Kidney glomerular epithelial cell (primary cell): ENCODE measurements at places on chromosomes 5 and 9.

DNA sequence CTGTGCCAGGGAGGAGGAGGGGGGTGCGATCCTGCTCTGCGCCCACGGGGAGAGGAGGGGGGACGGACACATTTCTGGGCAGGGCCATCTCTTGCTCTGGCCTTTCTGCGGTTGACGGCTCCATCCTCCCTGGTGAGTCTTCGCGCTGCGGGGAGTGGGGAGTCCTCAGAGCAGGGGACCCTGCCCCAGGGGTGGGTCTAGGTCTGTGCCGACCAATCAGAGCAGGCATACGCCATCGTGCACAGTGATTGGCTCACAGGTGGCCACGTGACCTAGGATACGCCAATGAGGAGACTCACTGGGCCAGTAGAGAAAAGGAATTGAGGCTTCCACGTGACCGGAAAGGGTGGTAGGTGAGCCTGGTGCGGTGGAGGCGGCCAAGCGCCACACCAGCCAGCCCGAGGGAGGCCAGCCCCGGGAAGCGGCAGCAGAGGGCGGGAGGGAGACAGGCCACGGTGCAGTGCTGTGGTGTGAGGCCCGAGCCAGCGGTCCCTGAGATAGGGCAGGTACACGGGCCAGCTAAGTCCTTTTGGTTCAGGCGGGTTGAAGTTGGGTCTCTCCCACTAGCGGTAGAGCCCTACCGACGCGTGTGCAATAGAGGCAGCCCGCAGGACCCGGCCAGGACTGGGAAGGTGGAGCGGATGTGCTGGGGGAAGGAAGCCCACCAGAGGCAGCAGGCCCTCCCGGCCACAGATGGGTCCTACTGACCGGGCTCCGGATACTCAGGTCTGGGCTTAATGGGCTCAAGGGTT lies 65.2 kb upstream of the RNF130 start:
- DNase-seq = no peak

- no peak for DNase-seq
Observed at GRCh38 chr9:123697686-123698085, 232.2 kb downstream of the DENND1A start.

- DNase-seq = no peak
Observed at GRCh38 chr5:102547141-102548035, 48.6 kb upstream of the SLCO6A1 start.

DNA sequence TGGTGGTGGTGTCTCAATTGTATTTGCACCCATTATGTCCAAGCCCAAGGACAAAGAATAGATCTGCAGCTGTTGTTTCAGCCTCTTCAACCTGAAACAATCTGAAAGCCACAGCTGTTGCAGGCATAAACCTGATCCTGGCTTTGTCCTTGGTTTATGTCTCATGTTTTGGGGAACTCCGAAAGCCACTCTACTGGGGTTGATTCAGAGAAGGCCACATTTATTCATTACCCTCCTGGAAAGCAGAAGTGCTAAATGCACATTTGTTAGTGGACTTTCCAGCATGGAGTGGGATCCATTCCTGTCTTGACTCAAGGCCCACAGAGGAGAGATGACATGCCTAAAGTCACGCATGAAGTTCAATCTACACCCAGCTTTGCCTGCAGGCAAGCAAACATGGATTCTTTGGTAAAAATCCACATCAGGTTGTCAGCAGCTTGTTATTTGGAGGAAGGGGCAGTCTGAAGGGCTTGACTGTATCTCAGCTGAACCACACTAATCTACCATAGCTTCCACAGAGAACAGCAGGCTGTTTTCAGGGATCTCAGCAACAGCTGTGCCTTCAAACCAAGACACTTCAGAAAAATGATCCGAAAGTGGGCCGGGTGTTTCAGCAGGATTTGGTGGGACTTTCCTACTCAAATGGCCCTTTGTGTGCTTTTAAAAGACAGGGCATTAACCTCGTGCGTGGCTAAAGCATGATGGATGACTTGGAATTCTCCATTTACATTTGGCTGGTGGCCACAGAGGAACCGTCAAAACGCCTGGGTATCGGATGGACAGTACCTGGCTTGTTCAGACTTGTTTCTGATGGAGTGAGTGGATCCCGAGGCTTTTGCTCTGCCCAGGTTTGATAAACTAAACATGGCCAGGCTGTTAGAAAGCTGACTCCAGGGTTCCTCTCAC lies 36.2 kb upstream of the ADAM19 start:
- no peak for DNase-seq

DNA sequence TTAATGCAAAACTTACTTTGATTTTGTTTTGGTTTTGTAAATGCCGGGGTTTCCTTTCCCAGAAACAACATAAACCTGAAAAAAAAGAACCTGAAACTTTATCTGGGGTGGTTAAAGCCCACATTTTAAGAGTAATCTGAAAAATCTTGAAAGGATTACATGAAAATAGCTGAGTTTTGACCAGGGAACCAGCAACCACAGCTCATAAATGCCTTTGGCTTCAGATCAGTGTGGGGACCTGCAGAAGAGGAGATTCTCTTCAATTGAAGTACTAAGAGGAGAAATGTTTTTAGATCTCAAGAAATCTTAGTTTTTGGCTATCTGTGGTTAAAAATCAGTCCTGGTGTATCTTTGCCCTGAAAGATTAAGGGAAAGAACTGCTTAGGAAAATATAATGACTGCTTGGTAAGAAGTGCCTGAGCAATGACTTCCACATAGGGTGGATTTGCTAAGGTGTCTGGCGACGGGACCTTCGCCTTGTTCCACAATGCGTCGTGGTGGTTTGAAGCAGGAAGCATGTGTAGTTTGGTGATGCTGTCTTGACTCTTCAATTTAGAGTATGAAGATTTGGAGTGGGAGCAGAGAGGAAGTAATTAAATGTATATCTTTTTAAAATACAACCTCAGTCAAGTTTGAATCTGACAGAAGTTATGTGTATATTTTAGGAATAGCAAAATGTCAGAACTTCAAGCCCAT lies 186.5 kb downstream of the MAN2A1 start:
- DNase-seq = no peak

- no peak for DNase-seq
Observed at GRCh38 chr9:2012347-2012746, 2.8 kb upstream of the SMARCA2 start.

- no peak for DNase-seq
Observed at GRCh38 chr5:81016116-81016515, 56.0 kb downstream of the RASGRF2 start.

GRCh38 chr5:143229896-143230675 lies 173.4 kb downstream of the NR3C1 start:
- DNase-seq = peak; percentile 58

GRCh38 chr9:136116360-136117098 lies 2.1 kb downstream of the TMEM250 start:
- no peak for DNase-seq

DNA sequence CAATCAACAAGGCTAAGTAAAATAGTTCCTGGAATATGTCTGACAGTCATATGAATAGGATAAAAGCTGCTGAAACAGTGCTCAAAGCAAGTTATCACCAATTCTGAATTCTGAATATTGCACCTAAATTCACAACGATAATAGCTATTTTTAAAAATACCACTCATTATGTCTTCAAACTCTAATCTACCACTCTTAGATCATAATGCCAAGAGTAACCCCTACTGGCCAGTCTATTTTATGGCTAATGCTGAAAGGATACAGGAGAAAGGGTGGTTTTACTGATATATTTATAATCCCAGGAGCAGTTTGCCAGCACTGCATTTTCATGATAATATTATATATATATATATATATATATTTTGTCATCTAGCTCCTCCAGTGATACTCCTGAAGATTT lies 232.8 kb downstream of the PDE4D start:
- DNase-seq = peak; percentile 34

DNA sequence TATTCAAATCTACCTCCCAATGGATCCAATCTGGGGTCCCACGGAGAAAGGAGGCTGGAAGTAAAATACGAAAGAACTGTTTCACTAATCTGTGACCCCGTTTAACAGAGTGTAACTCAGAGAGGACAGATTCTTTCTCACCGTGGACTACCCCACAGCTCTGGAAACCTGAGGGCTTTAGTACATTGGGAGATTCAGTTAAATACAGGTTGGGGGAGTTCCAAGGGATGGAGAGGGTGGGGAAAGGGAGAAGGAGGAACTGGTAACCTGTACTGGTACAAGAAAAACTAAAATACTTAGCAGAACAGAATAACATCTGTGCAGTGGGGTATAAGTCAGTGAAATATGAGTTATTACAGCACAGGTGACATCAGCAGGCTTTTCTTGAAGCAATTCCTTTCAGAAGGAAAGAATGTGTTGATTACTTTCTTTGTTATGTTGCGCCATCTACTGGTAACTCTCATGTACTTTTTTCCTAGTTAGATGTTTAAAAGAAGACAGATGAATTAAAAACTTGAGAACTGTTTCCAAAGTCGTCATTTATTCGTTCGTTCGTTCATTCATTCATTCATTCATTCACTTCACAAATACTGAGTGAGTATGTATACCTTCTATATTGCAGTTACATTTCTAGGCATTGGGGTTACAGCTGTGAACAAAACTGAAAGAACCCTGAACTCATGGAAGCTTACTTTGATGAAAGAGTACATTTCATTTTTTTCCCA lies 30.0 kb upstream of the STOM start:
- peak; percentile 82 for DNase-seq

- DNase-seq = no peak
Observed at GRCh38 chr5:66830636-66831035, 234.4 kb downstream of the MAST4 start.

- no peak for DNase-seq
Observed at GRCh38 chr5:172733974-172734346, 37.0 kb downstream of the DUSP1 start.

- DNase-seq = no peak
Observed at GRCh38 chr9:74463825-74464224, 33.3 kb upstream of the RORB start.

GRCh38 chr5:115132465-115132864 lies 37.2 kb downstream of the TRIM36 start:
- DNase-seq = no peak

DNA sequence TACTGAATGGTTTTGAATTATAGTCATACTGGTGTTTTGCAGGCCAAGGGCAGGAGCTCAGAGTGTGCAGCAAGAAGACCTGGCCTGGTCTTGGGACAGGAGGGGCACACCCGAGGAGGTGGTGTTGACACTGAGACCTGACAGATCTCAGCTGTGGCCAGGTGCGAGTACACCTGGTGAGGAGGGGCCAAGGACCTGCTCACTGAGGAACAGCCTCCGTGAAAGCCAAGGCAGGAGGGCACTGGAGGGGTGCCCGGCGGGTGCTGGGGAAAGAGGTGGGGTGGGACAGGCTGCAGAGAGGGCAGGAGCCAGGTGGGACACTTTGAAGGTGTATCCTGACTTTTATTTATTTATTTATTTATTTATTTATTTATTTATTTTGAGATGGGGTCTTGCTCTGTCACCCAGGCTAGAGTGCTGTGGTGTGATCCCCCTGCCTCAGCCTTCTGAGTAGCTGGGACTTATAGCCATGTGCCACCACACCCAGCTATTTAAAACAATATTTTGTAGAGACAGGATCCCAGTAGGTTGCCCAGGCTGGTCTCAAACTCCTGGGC lies 23.3 kb upstream of the LAMC3 start:
- DNase-seq = no peak

DNA sequence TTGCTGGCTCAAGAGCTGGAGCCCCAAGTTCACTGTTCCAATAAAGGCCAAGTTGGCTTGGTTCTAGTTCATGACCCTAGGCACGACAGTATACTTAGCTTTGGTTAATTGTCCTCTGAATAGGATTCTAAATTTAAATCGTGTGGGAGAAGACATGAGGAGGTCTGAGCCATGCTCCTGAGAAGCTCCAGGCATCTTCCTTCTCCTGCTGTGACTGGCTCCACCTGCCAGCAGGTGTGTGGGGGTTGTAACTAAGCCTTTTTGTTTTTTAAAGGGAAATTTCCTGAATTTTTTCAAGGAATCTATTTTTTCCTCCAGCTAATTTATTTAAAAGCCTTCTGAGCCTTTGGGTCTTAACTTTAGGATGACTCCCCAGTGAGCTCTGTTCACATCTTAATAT lies 20.2 kb upstream of the TRIM36 start:
- no peak for DNase-seq

- DNase-seq = no peak
Observed at GRCh38 chr5:161376034-161376433, 170.5 kb downstream of the GABRB2 start.

DNA sequence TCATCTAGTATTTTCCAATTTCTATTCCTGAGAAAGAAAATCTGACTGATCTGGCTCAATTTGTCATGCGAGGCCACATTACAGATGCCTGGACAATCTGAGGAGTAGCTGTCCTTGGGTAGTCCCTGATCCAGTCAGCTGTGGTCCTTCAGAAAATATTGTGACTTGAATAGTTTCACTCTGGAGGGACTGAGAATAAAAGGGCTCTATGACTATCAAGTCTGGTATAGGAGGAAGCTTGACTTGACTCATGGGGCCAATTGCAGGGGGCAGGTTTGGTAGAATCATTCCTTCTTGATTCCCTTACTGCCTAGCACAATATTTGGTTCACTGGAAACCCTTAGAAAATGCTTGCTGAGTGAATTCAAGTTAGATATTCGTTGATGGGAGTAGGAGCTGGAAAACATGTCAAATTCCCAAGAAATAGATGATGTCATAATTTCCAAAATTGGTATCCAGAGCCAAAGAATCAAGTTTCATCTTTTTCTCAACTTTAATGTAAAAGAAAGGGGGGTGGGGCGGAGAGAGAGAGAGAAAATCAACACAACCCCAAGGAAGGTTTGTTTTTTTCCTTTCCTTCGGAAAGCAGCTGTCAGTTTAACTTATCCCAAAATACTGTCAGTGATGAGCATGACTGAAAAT lies 32.4 kb upstream of the STX17 start:
- DNase-seq = no peak

GRCh38 chr5:171544913-171545765 lies 125.7 kb downstream of the FGF18 start:
- no peak for DNase-seq

- DNase-seq = no peak
Observed at GRCh38 chr9:97487107-97487506, 14.4 kb upstream of the TMOD1 start.

DNA sequence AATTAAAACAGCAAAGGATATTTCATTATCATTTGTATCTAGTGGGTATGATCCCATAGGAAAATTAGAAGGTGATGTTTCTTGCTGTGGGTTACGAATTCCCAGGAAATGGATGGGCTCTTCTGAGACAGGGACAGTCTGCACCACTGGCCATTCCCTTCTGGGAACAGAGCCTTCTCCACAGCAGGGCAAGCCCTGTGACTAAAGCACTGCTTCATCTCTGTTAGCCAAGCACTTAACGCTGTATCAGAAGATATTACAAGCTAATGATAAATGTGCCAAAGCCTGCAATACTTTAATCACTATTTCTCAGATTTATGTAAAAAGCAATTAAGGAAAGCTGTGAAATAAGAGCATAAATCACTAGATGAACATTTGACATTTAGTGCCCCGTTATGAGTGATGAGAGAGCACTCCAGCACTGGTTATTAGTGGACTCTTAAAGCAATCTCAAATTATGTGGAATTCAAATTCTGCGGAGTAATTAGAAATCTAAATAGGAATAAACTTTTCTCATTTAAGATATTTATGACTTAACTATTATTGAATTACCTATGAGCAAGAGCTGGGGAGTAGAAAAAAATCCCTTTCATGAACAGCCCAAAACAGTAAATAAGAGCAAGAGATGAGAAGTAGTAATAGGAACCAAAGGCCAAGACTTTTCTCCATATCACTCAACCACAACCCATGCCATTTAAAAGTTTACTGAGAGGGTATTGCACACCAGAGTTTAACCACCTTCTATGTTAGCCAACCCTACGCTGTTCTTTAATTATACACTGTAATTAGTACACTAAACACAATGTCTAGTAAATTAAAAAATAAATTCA lies 49.2 kb downstream of the FAM240B start:
- DNase-seq = no peak

GRCh38 chr5:38540314-38540713 lies 16.1 kb downstream of the LIFR start:
- no peak for DNase-seq
